ENCODE measurements at places on chromosomes 7 and 10.

- no peak for DNase-seq
These were observed 184.6 kb downstream of the RAMP3 start for GRCh38 chr7:45342236-45342635.

- no peak for DNase-seq
These were observed 139.0 kb downstream of the TPST1 start for GRCh38 chr7:66344166-66344565.

GRCh38 chr10:131928248-131929095 is 27.7 kb downstream of the PPP2R2D start:
- DNase-seq = no peak

- no peak for DNase-seq
These were observed 8.5 kb upstream of the UNCX start for GRCh38 chr7:1224086-1224716.

DNA sequence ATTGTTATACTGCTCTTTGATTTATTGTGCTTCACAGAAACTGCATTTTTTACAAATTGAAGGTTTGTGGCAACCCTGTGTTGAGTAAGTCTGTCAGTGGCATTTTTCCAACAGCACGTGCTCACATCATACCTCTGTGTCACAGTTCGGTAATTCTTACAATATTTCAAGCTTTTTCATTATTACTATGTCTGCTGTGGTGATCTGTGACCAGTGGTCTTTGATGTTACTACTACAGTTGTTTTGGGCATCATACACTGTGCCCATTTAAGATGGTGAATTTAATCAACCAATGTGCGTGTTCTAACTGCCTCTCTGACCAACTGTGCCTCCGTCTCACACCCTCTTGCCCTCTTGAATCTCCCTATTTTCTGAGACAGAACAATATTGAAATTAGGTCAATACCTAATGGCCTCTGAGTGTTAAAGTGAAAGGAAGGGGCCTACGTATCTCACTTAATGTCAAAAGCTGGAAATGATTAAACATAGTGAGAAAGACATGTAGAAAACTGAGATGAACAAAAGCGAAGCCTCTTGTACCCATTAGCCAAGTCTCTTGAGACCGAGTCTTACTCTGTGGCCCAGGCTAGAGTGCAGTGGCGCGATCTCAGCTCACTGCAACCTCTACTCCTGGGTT is 20.2 kb upstream of the ASL start:
- DNase-seq = no peak

DNA sequence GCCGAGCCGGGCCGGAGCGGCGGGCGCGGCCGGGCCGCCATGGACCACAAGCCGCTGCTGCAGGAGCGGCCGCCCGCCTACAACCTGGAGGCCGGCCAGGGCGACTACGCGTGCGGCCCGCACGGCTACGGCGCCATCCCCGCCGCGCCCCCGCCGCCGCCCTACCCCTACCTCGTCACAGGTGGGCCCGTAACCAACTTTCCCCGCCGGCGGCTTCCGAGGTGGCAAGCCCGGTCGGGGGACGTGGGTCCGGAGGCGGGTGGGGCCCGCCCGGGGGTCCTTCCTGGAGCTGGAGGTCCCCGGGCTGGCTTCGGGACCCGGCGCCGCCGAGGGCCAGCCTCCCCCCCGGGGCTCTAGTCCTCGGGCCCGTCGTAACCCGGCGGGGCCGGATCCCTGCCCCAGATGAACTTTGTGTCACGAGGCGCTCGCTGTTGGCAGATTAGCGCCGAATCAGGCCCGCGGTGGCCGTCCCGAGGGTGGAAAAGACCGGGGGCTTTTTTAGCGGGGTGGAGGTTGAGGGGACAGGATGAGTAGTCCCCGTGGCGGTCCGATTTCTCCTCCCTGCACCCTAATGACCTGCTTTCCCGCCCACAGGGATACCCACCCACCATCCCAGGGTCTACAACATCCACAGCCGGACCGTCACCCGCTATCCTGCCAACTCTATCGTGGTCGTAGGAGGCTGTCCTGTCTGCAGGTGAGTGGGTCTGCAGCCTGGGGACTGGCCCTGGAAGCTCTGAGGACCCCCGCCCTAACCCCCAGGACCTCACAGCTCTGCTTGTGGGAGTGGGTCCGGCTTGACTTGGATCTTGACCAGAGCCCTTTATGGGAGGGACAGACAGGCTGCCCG is 496 bp downstream of the BRI3 start:
- DNase-seq = no peak

DNA sequence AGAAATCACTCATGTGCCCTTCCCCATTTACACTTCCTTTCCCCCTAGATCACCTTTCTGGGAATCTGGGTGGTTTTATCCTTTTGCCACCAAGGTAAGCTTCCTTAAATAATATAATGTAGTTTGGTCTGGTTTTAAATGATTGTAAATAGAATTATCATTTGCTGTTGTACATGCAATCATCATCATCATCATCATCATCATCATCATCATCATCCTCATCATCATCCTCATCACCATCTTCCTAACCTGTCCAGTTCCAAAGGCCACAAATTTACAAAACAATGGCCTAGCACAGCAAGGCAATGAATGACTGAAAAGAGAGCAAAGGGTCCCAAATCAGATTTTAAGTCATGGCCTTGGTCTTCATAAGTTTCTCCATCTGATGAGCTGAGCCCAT is 329.7 kb downstream of the PLXNA4 start:
- no peak for DNase-seq

- no peak for DNase-seq
These were observed 909 bp upstream of the AKR1D1 start for GRCh38 chr7:138075350-138075749.

GRCh38 chr10:89419548-89419947 is 5.2 kb downstream of the IFIT5 start:
- no peak for DNase-seq

DNA sequence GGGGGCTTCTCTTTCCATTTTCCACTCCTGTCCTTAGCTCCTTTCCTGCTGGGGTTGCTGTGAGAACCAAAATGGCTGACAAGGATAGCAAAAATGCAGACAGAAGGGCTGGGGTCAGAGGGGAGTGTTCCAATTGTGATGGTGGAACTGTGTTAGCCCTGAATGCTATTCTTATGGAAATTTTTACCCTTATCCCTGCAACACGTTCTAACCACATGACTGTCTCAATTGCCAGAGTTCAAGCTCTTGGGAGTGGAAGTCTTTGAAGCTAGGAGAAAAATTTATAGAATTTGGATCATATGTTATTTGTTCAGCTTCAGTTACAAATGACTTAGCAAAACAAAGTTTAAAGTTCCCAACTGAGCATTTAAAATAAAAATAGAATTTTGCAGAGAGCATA is 134.1 kb downstream of the ADCYAP1R1 start:
- DNase-seq = no peak

DNA sequence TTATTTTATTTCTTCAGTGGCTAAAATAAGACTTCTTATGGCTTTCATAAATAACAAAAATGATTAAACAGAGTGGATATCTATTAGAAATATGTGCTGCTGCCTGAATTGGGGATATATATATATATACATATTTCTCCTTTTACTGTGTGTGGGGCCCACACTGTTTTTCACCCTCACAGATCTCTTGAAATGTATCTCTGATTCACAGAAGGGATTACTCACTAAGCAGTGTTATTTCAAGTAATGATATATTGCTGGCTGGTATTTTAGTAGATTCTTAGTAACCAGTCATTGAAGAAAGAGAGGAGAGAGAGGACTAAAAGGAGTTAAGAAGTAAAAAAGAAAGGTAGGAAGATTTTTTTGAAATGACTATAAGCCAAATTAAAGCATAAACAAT is 308.6 kb upstream of the NRP1 start:
- DNase-seq = no peak

DNA sequence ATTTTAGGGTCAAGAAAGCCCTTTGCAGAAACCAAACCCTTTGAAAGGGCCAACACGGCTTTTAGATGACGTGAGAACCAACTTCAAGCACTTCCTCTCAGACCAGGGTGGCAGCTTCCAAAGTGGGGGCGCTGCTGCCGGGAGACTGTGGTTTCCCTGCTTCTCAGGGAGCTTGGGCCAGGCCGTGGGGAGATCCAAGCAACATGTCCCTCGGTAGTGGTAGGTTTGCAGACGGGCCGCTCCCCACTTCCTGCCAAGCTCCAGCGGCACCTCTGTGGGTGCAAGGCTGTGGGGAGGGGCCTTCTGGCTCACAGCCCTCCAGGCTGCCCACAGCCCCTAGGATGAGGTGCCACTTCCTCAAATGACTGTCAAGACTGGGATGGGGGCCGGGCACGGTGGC is 132.4 kb downstream of the FAM53B start:
- DNase-seq = no peak

DNA sequence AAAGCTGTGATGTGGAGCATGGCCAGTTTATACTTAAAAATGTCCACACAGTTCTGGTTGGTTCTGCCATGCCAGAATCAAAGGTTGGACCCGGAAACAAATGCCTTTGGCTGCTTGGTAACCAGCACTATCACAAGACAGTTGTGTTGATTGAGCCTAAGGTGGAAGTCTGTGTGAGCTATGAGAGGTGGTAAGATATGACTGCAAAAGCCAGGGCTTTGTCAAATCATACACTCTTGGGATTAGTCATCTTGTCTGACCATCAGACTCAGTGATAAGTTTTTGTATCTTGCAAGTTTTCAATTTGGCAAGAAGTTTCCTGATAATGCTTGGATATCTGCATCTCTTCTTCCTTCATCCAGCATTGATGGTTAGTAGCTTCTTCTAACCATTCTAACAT is 35.5 kb downstream of the GPR141 start:
- DNase-seq = no peak

- DNase-seq = no peak
These were observed 112.2 kb upstream of the GALNT17 start for GRCh38 chr7:71019706-71020105.

DNA sequence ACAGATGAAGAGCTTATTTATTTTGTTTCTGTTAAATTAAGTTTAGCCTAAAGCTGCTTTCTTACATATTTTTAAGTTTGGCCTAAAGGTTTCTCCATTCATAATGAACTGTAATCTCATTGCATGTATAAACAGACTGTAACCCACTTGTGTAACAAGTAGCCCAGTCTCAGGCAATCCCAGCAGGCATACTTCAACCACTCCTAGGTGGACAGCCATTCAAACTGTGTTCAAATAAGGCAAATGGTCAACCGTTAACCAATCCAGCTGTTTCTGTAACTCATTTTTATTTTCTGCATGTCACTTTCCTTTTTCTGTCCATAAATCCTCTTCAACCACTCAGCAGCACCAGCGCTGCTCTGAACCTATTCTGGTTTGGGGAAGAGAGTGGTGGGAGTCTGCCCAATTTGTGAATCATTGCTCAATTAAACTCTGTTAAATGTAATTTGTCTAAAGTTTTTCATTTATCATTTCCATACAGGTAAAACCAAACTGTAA is 35.9 kb downstream of the PHYHIPL start:
- DNase-seq = no peak

DNA sequence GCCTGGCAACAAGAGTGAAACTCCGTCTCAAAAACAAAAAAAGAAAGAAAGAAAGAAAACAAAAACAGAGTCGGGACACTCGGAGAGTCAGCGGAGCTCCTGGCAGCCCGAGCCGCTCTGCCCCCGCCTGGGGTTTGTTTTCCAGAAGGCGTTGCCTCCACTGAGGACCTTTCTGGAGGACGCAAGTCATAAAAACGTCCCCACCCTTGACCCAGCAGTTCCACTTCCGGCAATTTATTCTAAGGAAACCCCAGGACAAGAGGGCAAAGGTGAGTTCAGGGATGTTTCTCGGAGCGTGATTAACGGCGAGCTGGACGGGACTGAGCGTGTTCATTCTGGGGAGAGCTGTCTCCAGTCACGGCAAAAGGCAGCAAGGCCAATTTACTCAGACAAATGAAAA is 27.0 kb upstream of the SUN1 start:
- DNase-seq = no peak

GRCh38 chr10:52136921-52137320 is 177.2 kb upstream of the DKK1 start:
- DNase-seq = no peak

- no peak for DNase-seq
These were observed 3.7 kb upstream of the UTF1 start for GRCh38 chr10:133226251-133226808.

GRCh38 chr10:52308251-52309031 is 5.6 kb upstream of the DKK1 start:
- DNase-seq = no peak

DNA sequence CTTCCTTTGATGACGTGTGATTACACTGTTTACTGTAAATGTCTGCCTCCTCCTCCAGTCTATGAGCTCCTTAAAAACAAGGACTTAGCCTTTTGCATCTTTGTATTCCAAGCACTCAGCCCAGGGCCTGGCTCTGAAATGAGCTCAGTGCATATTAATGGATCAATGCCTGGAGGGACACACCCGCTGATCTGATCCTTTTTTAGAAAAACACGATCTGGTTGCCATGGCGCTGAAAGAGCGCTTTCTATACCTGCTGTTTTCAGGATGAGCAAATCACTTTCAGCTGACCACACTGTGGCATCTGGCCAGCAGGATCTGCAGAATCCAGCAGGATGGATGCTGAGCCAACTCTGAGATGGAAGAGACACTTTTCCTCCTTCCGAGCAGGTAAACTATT is 37.8 kb upstream of the GARS1 start:
- DNase-seq = no peak

DNA sequence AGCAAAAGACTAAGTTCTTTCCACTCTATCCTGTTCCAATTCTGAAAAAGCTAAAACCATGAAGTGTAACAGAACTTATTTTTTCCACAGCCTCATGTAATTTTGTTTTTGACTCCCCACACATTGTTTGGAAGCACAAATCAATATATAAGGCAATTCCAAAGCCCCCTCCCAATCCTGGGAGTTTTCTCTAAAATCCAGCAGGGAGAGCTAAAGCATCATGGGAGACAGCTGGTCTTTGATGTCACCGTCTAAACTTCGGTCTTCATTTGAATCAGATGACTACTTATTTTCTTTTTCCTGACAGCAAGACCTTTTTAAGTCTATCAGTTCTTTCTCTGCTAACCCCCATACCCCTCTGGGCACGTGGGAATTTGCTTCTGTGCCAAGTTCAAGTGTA is 33.3 kb upstream of the PON1 start:
- no peak for DNase-seq

GRCh38 chr10:101080933-101081931 is 19.4 kb downstream of the KAZALD1 start:
- DNase-seq = no peak

All from iPS DF 6.9 (cell line).